ENCODE measurements at places on chromosomes 7 and 10.

DNA sequence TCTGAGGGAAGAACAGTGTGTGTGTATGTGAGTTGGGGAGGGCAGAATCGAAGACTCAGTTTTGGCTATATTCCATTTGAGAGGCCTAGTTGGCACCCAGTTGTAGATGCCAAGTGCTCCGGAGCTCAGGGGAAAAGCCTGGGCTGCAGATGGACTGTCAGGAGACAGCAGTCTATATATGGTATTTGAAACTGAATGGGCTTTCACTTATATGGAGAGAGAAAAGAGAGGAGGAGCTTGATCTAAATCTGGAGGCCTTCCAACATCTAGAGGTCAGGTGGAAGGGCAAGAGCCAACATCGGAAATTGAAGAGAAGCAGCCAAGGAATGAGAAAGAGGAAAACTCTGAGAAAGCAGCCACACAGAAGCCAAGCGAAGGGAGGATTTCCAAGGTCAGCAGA is 350.8 kb upstream of the BMPER start:
- peak; percentile 5 for DNase-seq

DNA sequence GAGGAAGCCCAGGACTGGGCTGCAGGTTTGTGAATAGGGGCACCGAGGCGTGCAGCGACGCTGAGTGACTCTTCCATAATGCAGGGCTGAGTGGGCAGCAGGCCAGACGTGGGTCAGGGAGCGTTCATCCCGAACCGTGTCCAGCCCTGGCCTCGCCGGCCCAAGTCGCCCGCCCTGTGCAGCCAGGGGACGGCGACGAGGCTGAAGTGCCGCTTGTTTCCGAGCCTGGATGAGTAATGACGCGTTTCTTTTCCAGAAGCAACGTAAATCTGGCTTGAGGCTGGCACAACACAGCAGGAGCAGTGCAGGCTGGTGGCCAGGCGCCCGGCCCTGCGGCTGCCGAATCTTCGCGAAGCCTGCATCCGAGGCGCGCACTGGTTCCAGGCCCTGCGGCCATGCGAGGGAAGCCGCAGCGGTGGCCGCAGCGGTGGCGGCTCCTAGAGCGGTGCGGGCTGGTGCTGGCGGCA is 74.0 kb upstream of the SEC61G start:
- no peak for DNase-seq

GRCh38 chr10:60348982-60349381 is 40.7 kb downstream of the ANK3 start:
- DNase-seq = no peak

GRCh38 chr10:119859420-119860258 is 13.0 kb downstream of the MCMBP start:
- peak; percentile 25 for DNase-seq

- DNase-seq = no peak
Measured at GRCh38 chr7:85415743-85416142, 228.9 kb upstream of the SEMA3D start.

GRCh38 chr7:16883918-16884317 is 2.1 kb upstream of the AGR3 start:
- no peak for DNase-seq

DNA sequence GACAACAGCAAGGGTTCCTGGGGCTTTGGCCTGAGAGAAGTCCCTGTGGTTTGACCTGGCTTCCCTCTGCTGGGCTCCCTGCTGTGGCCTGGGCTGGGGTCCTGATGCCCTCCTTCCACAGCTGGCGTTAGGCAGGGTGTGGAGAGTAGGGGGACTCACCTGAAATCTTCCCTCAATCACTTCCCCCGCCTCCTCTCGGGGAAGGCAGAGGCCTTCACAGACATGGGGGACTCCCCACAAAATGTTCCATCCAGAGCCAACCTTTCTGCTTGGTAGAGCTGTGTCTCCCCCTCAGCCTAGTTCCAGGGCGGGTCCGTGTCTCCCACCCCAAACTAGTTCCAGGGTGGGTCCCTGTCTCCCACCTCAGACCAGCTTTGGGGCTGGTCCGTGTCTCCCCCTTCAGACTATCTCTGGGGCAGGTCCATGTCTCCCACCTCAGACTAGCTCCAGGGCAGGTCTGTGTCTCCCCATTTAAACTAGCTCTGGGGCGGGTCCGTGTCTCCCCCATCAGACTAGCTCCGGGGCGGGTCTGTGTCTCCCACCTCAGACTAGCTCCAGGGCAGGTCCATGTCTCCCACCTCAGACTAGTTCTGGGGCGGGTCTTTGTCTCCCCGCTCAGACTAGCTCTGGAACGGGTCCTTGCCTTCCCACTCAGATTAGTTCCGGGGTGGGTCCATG is 2.2 kb downstream of the PVRIG start:
- DNase-seq = no peak

DNA sequence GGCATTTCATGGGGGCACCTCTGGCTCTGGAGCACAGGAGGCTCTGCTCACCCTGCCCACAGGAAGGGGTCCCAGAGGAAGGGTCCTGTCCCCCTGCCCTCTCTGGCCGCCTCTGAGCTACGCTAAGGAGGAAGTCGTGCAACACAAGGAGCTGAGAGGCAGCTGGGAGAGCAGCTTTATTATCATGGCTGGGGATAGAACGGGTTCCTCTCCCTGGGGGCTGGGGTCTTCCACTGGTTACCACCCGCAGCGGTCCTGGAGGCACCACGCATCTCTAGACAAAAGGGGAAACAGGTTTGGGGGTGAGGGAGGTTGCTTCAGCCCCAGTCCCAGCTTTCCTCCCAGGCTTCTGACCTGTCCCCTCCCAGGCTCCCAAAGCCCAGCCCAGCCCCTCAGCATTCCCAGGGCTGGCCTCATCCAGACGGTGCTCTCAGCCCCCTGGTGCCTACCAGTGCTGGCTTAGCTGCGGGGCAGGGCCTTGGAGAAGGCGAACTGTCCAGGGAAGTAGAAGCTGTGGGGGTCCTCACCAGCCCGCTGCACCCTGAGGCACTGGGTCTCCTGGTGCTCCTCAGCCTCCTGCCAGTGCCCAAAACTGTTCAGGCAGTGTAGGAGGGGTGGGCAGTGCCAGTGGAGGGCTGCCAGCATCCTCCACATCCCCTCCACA is 3.1 kb downstream of the RARRES2 start:
- DNase-seq = no peak

DNA sequence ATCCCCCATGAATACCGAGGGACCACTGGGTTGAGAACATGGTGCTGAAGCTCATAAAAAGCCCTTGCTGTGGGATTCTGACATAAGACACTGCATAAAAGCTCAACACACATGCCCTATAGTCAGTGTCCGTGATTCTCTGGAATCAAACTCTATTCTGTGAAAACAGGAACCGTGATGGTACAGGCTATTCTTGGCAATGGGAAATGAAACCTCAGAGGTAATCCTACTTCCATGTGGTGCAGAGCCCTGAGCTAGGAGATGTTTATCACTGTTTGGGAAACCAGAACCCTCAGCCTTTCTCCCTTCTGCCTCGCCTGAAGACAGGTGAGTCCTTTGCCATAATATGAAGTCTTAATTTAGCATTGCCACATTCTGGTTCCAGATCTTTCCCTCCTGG is 80.8 kb upstream of the PRSS1 start:
- no peak for DNase-seq

- DNase-seq = no peak
Measured at GRCh38 chr10:92800134-92800733, 48.1 kb upstream of the EXOC6 start.

GRCh38 chr7:95398155-95398940 is 2.2 kb upstream of the PON3 start:
- peak; percentile 76 for DNase-seq

- peak; percentile 66 for DNase-seq
Measured at GRCh38 chr7:148905093-148905666, 21.1 kb upstream of the EZH2 start.

DNA sequence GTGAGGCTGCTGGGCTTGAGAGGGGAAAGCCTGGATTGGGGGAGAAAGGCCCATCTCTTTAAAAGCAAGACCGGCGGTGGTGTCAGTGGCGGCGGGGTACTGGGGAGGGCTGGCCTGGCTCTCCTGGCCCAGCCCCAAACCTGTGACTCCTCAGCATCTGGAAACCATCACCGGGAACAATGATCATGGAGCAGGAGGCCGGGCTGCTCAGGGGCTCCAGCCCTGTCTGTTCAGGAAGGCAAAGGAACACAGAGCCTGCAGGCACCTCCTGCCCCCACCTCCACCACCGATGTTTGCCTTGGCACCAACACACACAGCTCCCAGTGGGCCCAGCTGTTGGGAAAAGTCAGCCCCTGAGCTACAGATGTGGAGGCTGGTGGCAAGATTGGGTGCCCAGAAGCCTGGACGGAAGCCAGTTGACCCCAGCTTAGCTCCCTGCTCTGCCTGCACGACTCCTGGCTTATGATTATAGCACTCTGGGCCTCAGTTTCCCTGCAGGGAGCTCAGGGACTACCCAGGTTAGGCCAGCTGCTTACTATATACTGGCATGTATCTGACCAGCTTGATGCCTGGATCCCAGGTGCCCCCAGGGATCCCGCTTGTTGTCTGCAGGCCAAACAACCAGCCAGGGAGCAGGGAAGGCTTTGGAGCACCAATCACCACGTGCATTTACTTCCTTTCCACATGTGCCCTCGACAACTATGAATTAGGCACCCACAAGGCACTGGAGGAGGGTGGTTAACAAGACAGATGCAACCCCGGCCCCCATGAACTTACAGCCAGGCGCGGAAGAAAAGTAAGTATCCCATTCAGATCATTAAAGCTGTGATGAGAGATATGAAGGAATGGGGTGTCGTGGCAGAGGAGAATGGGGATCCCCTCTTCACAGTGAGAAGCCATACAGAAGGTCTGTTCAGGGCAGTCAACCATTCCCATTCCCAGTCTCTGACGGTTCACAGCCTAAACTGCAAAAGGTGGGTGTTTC is 37.3 kb downstream of the ZCCHC24 start:
- no peak for DNase-seq

DNA sequence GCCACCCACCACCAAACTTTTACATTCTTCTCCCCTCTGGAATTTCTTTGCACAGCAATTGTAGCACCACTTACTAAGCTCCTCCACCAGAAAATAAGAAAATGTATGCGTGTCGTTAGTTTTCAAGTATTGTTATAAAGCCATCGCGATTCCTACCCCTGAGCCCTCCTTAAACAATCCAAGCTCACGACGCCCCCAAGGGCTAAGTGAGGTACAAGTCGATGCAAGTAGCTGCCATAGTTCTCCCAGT is 1.3 kb downstream of the FRAT2 start:
- peak; percentile 10 for DNase-seq

- peak; percentile 34 for DNase-seq
Measured at GRCh38 chr7:31309407-31309806, 31.1 kb downstream of the NEUROD6 start.

GRCh38 chr10:127679642-127680255 is 57.2 kb upstream of the FOXI2 start:
- no peak for DNase-seq

GRCh38 chr10:108544500-108545120 is 1378.7 kb downstream of the XPNPEP1 start:
- DNase-seq = peak; percentile 2

DNA sequence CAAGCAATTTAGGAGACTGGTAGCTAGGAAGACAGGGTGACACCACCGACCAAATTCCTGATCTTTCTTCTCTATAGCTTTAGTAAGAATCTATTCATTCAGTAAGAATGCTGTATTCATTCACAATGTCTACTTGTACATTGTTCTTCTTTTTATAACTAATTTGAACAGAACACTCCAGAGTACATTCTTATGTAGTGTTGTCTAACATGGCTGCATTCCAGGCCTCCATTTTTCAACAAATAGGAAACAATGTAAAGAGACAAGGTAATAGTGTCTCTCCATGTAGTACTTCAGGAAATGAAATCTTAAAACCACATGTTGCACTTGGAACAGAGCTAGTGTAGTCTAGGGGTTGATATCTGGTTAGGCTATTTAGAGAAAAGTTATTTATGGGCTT is 1.8 kb downstream of the VCL start:
- DNase-seq = no peak

GRCh38 chr7:132656846-132657776 is 80.8 kb upstream of the PLXNA4 start:
- peak; percentile 75 for DNase-seq

DNA sequence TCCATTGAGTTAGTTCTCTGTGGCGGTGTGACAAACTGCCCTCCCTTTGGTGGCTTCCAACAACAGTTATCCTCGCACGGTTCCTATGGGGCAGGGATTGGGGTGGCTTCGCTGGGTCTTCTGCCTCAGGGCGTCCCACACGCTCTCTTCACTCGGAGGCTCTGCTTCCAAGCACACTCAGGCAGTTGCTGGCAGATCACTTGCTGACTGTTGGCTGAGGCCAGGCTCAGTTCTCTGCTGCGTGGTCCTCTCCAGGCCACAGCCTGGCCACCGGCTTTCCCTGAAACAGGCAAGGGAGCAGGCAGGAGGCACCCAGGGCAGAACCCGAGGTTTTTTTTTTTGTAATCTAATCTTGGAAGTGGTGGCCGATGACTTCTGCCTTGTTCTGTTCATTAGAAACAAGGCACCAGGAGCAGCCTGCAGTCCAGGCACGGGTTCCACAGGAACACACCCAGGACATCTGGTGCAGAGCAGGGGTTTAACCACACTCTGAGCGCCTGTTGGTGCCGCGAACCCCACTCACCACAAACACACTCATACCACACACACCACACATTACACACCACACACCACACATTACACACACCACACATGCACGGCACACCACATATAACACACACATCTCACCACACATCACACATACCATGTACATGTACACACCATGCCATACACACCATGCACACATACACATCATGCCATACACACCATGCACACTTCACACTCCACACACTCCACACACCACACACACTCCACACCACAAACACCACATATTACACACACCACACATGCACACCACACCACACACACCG is 112.2 kb downstream of the PTPN20 start:
- DNase-seq = no peak

DNA sequence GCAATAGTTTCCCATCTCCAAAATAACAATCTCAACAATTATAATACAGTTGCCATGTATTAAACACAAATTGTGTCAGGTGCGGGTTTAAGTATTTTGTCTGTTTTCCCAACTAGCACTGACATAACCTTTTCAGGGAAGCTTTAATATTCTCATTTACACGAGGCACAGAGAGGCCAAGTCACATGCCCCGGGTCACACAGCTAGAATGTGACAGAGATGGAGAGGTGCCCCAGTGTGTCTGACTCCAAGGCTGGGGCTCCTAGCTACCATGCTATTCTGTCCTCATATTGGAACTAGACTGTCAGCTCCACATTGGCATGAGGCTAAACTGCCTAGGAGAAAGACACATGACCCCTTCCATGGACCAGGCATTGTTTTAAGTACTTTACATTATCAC is 77.2 kb downstream of the COL13A1 start:
- DNase-seq = no peak

DNA sequence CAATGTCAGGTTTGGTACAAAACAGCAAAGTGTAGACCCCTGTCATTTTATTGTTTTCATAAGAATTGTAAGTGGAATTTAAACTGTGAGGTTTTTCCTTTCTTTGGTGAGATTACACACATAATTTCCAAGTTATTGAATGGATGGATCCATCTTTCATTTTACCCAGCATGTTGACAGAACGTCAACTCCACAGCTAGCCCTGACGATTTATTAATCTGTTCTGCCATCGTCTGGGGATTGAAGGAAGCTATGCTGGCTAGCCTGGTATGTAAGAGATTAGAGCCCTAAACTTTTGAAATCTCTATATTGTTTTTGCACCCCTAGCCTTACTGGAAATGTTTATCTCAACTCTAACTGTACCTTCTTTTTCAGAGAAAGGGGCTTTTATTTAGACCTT is 8.6 kb downstream of the WNT16 start:
- peak; percentile 28 for DNase-seq
